ENCODE measurements at places on chromosomes 5 and 9.

GRCh38 chr9:128159522-128159783, 612 bp upstream of the BBLN start:
- DNase-seq: no peak

DNA sequence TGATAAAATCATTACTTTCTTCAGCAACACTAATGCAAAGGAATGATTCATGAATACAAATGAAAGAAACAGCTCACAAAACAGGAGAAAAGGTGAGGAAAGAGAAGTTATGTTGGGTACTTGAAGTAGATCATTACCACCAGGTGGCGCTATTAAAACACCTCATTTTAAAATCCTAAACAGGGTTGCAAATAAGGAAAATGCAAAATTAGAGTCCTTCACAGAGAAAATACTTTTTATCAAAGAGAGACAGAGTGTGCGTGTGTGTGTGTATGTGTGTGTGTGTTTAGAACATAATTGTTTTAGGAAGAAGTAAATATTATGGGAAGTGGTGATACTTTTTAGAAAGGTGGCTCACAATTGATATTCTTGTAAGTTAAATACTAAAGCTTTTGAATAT, 49.5 kb upstream of the CD180 start:
- DNase-seq: peak; percentile 89

DNA sequence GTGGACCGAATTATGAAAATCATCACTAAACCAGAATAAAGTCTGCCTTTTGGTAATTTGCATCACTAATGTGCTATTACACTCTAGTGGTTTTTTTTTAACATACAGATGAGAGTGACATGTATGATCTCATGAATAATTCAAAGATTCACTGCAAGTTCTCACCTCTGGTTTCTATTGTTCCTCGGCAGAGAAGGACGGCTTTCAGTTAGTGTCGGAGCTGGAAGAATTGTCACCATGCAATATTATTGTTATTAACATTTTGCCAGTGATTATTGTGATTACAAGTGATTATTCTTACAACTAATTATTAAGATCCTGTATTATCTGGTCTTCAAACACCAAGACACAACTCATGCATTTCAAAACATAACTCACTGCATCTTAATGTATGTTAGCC, 366.6 kb upstream of the RPS23 start:
- no peak for DNase-seq

GRCh38 chr5:82735160-82735789, 341.9 kb downstream of the TMEM167A start:
- no peak for DNase-seq

GRCh38 chr5:170907758-170908157, 45.9 kb downstream of the RANBP17 start:
- no peak for DNase-seq

DNA sequence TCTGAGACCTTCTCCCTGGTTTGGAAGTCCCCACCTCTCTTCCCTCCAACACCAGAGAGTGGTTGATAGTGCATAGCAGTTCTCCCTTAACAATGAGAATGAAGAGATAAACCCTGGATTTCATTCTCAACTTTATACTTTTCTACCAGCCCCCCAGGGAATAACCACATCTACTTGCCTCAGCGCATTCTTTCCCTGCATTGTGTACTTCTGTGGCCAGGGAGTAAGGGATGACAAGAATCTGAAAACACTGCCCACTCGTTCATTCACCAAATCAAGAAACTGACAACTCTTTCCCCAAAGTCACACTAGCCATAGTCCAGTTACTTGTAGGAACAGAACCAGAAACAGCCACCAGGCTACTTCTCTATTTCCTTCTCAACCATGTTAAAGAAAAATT, 46.0 kb upstream of the SPIN1 start:
- no peak for DNase-seq

DNA sequence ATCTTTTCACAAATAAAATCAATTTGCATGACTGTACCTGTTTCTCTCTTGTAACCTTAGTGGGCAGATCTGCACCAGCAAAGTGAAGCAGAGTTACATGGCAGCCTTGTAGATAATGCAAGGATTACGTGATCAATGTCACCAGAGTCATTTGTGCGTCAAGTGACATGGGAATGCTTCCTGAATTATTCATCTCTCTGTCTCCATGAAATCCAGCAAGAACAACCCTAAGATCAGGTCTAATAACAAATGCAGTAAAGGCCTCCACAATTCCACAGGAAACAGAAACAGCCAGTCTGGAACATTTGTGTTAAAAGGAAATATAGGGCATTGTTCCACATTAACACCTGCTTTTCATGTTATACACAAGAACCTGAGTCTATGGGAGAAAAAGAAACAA, 7.8 kb downstream of the GZMA start:
- DNase-seq: no peak

DNA sequence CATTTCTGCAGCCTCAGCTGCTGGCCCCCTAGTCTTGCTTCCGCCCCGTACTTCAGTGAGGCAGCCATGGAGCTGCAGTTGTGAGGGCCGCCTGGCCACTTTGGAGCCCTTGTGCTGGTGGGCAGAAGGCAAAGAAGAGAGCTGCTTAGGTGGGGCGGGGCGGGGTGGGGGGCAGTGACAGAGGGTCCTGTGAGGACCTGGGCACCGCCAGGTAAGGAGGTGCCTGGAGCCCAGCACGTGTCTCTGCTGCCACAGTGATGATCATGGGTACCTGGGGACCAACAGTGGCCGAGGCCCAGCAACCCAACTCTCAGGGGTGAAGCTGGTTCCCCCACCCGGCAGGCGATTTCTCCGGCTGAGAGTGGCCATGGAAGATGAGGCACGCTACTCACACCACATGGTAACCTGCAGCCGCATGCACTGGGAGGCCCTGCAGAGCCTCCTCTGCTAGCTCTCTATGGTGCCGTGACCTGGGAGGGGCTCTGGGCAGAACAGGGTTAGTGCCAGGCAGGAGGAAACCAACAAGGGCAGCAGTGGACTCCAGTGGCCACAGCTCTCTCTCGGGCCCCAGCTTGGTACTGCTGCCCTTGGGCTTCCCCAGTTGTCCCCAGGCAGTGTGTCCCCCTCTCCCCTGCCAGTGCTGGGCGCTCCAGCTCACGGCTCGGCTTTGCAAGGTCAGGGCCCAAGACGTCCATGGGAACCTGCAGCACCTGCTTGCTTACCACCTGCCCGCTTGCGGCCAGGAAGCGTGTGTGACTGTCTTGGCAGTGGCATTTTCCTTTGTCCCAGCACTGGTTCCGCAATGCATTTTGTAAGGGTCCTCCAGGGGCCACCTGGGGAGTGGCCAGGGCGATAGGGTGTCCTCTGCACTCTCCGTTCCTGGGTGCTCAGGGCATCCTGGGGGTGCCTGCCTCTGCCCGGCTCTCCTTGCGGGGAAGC, 24.0 kb downstream of the NDUFS6 start:
- no peak for DNase-seq

DNA sequence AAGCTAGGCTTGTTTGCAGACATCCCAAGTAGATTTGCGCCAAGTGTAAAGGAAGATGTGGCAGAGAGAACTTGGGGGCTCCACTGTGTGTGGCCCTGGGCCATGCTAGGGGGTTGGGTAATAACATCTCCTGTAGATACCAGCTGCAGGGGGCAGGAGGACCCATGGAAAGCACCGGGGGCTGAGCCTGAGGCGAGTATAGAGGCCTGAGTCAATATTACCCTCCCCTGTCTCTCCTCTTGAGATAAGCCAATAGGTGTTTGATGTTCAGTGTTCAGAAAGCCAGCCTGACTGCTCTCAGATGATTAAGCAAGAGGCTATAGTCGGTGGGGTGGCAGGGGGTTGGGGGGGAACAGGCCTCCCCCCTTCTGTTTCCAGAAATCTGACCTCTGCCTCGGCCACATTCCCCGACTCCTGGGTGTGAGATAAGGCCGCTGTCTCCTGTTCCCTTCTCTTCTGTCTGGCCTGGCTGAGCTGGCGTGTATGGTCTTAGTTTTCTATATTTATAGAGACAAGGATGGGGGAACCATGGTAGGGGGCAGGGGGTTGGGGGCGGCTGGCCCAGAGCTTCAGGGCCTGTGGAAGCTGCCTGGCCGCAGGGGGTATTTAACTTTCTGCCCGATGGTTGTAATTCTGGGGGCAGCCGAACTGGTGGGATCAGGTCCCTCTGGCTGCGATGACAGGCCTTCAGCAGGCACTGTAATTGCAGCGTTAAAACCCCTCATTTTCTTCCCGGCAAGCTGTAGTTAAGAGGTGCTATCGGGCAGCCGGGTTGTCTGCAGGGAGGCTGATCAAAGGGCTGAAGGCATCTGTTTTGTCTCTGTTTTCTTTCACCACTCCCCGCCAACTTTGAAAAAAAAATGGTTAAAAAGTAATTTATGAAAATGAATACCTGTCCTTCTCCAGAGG, 292.0 kb downstream of the NSG2 start:
- DNase-seq: no peak

GRCh38 chr9:38705917-38706316, 14.0 kb downstream of the FAM240B start:
- no peak for DNase-seq

- peak; percentile 84 for DNase-seq
Observed at GRCh38 chr5:82351754-82352145, 73.6 kb upstream of the RPS23 start.

GRCh38 chr9:95053611-95054570, 263.6 kb downstream of the FANCC start:
- DNase-seq: no peak

DNA sequence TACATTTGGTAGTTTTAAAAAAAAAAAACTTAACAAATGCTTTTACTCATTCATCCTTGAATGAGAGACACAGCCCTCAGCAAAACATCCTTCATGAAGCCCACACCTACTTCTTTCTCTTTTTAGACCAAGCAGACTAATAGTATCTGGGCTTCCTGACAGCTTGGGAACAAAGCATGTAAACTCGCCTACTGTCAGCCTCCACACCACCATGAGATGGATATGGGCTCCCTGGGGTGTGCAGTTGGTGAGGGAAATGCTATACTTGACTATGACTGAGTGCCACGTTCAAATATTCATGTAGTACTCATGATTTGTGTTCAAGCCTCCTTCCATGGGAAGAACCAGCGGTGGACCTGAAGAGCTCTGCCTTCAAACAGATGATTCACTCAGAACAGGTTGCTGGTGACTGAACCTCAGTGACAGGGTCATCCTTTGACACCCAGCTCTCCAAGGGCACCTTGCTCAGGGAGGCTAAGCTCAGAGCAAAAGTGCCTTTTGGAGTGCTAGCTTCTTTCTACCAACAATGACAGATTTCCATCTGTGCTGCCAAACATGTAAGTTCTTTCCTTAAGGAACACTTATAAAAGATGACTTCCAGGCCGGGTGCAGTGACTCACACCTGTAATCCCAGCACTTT, 36.8 kb downstream of the SLC22A5 start:
- no peak for DNase-seq

DNA sequence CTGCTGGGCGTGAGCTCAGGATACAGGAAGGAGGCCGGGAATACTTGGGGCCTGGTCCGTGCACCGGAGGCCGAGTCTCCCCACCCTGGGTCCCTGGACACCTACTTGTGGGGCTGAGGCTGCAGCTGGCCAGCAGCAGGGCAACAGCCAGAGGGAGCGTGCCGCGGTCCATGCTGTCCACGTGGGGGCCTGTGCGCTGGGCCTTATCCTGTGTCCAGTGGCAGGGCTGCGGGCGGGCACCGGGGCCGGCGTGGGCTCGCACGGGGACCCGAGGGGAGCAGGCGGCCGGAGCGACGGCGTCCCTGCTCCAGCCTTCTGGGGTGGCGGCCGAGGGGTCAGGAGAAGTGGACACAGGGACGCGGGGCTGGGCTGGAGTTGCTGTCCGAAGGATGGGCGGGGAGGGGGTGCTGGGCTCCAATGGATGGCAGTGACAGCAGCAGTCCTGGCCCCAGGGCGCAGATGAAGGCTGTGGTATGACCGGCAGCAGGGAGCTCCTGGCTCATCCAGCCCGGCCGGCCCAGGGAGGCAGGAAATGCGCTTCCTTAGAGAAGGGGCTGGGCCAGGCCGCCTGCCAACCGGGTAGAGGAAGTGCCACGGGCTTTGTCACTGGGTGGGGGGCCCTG, at the start of gene ENG:
Gene ENG (minus strand): TSS at position 475 of the 623 bp plus-strand sequence. CDS start 303 bp downstream, at position 172.
- DNase-seq: no peak

- no peak for DNase-seq
Observed at GRCh38 chr9:97985058-97985861, 2.1 kb downstream of the ANP32B start.

- DNase-seq: no peak
Observed at GRCh38 chr5:1720396-1721110, 79.1 kb downstream of the MRPL36 start.

- DNase-seq: no peak
Observed at GRCh38 chr9:123450996-123451395, 95.0 kb downstream of the CRB2 start.

GRCh38 chr5:178334861-178335260, 102.3 kb upstream of the PHYKPL start:
- no peak for DNase-seq

DNA sequence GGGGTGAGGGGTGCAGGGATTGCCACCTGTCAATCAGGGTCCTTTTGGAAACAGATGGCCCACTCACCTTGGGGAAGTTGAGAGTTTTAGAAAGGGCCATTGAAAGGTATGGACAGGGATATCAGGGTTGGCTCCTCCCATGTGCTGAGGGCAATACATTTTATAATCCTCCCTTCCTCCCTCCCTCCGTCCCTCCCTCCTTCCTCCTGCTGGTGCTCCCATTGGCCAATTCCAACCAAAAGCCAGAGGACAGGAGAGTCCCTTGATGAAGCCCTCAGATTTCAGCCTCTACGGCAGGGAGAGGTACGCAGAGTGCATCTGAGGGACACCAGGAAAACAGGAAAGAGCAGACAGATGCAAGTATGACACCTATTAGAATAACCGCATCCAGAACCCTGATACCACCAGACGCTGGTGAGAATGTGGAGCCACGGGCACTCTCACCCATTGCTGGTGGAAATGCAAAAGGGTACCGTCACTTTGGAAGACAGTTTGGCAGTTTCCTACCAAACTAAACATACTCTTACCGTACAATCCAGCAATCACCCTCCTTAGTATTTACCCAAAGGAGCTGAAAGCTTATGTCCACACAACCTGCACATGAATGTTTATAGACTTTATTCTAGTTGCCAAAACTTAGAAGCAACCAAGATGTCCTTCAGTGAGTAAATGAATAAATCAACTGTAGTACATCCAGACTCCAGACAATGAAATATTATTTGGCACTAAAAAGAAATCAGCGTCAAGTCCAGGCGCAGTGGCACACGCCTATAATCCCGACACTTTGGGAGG, 58.2 kb upstream of the OTULINL start:
- DNase-seq: no peak

GRCh38 chr5:98128846-98129245, 644.6 kb upstream of the RGMB start:
- DNase-seq: no peak

GRCh38 chr9:108972626-108973209, 38.5 kb downstream of the ABITRAM start:
- DNase-seq: no peak

DNA sequence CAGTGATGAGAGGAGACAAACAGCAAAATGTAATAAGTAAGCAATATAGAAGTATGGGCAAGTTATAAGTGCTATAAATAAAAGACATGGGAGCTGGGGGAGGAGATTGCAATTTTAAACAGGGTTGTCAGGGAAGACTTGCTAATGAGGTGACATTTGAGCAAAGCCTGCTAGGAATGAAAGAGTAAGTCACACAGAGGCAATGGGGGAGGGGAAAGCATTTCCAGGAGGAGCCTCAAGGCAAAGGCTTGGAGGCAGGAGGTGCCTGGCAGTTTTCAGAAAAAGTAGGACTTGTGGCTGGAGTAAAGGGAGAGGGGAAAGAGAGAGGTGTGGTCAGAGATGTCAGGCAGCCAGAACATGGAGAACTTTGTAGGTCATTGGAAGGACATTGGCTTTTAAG, 124.4 kb upstream of the NMUR2 start:
- no peak for DNase-seq

- peak; percentile 16 for DNase-seq
Observed at GRCh38 chr9:131997779-131998178, 81.9 kb downstream of the MED27 start.
